ENCODE measurements at places on chromosomes 6 and 20.

GRCh38 chr6:18101873-18102272, 20.6 kb downstream of the NHLRC1 start:
- DNase-seq: no peak

DNA sequence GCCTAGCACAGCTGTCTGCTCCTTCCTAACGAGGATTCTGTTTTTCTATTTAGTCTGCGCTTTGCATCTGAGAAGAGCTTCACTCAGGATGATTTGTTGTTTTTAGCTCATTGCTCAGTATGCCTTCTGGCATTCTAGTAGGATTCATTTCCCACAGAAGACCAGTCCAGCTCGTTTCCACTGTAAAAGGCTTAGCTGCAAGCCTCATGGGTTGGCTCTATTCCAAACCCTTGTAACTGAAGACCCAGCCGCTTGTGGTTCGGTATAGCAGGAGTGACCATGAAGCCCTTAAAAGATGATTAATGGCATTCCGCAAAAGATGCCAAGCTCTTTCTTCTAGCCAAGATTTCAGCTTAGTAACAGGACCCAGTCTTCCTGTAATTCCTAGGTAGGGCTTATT, 7.2 kb downstream of the ADGRF1 start:
- peak; percentile 95 for DNase-seq

DNA sequence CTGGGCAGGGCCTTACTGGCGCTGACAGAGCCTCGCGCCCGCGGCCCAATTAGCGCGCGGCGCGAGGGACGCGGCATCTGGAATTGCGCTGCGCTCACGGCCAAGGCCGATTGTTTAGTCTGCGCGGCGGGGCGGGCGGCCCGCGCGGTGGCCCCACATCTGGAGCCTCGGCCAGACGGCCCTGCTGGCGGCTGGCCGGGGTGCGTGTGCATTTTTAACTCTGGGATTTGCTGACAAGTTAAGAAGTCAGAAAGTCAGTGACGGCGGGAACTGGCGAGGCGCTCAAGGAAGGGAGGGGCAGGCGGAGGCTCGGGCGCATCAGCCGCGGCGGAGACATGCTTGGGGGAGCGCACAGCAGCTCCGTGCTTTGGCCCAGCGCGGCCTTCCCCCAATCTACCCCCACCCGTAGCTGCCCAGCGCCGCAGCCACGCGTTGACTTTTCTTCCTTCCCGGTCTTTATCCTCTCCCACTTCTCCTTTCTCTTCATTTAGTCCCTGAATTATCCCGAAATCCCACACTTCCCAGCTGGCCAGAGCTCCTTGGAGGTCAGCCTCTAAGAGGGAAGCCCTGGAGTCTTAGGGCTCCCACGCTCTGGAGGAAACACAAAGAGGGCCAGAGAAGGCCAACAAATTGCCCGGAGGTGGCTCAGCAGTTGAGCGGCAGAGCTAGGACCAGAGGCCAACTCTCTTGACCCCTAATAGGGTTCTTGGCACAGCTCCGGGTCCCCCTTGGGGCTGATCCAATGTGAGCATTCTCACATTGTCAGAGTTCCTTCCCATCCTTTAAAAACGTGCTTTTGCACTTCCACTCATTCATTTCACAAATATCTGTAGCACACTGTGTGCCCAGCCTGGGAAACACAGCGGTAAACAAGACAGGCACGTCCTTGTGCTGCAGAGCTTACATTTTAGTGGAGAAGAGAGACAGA, 40.8 kb upstream of the FOXP4 start:
- peak; percentile 16 for DNase-seq

DNA sequence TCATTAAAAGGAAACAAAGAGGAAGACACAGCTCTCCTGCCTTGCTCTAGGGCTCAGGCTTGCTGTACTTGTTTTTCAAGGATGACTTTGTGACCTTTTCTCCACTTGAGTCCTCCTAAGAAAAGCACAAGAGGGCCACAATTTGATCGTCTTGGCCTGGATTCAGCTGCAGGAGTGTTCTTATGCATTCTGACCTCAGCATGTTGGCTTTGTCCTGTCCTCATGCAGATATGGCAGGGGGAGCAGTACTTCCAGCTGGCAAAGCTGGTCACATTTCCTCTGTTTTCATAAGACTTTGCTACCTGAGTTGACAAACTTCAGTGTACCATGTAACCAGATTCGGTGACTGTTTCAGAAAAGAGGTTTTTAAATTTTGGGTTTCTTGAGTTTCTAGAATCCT, 30.8 kb downstream of the KDM1B start:
- peak; percentile 80 for DNase-seq

DNA sequence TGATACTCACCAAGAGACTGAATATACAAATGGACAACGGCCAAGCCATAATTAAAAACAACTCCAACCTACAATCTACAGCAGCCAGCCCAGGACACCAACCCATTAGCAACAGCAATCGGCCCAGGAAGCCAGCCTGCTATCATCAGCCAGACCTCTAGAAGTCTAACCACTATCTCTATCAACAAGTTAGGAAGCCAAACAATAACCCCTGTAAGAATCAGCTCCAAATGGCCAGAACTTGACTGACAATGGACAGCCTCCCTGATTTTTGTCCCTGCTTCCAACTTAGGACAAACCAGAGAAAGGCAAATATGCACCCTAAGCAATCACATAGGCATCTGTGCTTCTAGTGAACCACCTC, 511.8 kb upstream of the JARID2 start:
- DNase-seq: no peak

All from DMS79 (cell line).